ENCODE measurements at places on chromosomes 2 and 18. TPM values are rescaled to one million over a fixed set of nuclear protein-coding genes. Genes with fewer than 3 reads are reported as not detected.

DNA sequence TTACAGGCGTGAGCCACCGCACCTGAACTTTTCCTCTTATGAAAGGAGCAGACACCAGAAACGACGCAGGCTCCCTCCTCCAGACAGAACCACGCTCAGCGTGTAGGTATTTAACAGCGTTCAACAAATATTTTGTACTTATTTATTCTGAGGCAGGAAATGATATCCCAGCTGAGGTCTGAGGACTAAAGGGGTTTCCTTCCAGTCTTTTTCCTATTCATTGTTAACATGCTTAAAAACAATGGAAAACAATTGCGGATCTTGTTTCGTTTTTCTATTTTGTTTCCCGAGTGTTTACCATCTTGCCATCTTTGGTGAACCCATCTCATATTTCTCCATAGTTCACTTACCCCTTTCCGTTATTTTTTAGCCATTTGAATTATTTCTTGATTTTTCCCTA lies 43.7 kb upstream of the FOSL2 start:
- no peak for DNase-seq

Gene GPR39
- 9.9 TPM for total RNA-seq

GRCh38 chr18:35580701-35581539 lies 620 bp upstream of the GALNT1 start:
- DNase-seq: peak; percentile 85

DNA sequence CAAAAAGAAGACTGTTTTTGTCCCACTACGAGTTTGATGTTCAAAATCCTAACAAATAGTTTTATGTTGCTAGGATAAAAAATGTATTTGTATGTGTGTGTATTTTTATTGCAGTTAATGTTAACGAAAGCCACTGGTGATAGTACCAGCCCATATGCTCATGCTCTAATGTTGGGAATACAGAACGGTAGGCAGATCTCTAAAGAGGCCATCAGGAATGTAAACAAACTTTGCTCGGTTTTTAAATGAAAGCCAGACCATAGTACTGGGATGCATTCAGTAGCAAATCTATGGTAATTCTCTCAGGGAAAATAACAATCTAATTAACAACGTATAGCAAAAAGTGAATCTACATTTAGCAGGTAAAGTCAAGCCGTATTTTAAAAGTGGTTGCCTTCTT lies 208.1 kb downstream of the NEDD4L start:
- DNase-seq: no peak

- no peak for DNase-seq
Measured at GRCh38 chr2:5562426-5562825, 129.8 kb upstream of the SOX11 start.

DNA sequence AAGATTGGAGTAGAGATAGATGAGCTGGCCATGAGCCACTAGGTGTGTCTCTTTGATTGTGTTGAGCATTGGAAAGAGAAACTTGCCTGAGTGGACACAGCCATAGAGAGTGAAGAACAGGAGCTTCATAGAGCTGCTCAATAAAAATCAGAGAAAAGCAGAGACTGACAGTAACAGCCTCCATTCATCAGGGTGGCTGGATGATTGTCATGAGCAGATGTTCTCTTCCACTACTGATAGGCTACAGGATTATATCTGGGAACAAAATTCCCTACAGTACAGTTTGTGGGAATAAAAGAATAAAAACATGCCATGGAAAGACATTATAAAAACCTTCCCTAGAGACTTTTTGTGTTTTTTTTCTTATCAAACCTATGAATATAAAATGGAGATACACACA lies 404.8 kb upstream of the ACVR2A start:
- no peak for DNase-seq

- no peak for DNase-seq
Measured at GRCh38 chr2:156017341-156017885, 315.1 kb downstream of the NR4A2 start.

DNA sequence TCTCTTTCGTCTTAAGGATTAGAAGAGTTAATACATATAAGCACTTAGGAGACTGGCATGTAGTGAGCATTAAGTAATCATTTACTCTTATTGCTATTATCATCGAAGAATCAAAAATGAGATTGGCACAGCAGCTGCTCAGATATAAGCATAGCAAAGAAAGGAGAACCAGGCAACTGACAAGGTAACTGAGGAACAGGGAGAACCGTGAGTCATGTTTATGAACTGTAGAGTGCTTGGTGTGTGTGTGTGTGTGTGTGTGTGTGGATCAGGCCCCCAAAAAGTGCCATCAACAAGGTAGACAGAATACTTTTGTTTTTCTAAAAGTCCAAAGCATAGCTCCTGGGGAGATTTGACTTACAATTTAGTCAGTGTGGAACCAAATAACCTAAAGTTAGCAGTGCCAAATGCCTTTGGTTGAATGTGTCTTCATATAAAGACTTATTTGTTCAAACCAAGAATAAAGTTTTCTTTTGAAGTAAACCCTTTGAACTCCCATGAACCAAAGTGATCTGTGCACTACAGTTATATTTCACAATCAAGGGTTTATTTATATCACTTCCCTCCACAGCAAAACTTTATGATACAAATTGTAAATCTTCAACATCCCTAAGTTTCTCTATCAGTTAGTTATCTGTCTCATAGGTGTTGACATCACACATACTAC lies 660.6 kb downstream of the NYAP2 start:
- DNase-seq: no peak

DNA sequence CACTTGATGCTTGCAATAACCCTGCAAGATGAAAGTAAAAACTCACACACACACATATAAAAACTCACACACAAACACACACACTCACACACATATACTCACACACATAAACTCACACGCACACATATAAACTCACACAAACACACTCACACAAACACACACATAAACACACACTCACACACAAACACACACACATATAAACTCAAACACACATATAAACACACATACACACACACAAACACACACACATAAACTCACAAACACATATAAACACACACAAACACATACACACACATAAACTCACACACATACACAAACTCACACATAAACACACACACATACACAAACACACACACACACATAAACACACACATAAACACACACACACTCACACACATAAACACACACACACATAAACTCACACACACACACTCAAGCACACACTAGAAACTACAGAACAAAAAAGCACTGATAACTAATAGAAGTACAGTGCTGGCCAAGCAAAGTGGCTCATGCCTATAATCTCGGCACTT lies 117.7 kb upstream of the TEKT4 start:
- DNase-seq: no peak

GRCh38 chr2:126467367-126468054 lies 188.4 kb upstream of the GYPC start:
- DNase-seq: no peak

- DNase-seq: no peak
Measured at GRCh38 chr18:29164993-29165599, 988.2 kb upstream of the CDH2 start.

GRCh38 chr2:99660616-99661406 lies 171.0 kb upstream of the REV1 start:
- no peak for DNase-seq

DNA sequence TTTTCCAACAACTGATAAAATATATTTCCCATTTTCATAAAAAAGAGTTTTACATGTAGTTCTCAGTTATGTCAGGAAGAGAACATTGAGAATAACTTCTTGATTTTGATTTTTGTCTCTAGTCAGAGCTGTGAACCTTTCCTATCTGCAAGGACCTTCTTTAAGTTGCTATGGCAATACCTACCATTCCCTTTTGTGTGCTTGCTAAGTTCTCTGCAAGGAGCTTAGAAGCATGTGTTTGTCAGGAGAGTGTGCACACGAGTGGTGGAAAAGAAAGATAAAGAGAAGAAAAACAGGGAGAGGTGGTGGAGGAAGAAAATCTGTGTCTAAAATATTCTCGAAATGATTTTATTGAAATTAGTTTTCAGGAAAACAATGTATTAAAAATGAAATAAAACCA lies 140.3 kb upstream of the SLC8A1 start:
- no peak for DNase-seq

DNA sequence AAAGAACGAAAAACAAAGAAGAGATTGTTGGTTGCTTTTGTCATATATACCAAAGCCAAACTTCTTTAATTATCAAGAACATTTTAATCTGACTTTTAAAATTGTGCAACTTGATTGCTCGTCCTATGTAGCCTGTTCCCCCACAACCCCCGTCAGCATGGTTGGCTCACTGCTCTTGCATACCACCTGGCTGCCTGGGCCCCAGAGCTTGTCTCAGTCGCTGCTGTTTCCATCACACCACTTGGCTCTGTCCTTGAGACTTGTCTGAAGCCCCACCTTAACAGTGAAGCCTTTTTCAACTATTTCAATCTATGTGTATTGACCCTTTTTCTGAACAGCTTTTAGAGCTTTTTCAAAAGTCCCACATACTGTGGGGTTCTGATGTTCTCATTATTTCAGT lies 270.8 kb downstream of the ZNF407 start:
- peak; percentile 63 for DNase-seq
